Activated CD4-positive, alpha-beta T cell treated with anti-CD3 and anti-CD28 coated beads, Interleukin-2, amount 10 ng/mL, durations not matched to agents 24 days and 14 days (primary cell): ENCODE measurements at places on chromosomes 3 and 15.

GRCh38 chr3:151901644-151902285, 28.3 kb downstream of the SUCNR1 start:
- no peak for DNase-seq

GRCh38 chr15:70353606-70354345, 256.1 kb upstream of the TLE3 start:
- no peak for DNase-seq

DNA sequence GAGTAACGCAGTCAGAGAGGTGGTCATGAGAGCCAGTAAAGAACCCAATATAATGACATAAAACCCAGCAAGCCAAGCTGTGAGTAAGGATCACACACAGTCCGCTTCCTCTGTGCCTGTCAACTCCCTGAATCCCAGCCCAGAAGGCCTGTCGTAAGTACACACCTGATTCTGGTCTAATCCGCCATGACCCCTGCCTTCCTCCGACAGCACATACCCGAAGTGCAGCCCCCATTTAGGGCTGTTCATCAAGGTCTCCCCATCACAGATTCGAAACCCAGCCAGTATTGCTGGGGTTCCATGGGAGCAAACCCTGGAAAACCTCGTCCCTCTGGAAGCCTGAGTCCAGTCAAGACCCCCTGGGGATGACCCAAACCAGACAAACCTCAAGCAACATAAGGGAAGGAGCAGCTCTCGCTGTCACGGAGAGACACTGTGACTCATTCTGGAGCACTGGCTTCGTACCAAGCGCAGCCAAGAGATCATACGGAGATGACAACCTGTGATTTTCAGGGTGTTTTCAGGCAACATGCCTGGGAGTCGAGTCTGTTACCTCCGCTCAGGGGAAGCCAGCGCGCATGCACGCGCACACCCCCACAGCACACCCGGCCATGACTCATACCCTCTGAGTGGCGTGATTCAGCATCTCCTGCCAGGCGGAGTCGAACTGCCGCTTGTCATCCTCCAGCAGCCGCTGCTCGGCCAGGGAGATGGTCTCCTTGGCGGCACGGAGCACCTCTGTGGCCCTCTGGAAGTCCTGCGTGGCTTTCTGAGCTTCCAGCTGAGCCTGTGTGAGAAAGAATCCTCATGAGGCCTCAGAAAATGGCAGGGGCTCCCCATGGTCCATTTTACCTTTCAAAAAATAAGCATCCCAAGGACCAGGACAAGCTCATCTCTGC, 63.0 kb downstream of the SH3BP5 start:
- DNase-seq: peak; percentile 94

- no peak for DNase-seq
These were observed 263.0 kb downstream of the TLE3 start for GRCh38 chr15:69834761-69835160.

DNA sequence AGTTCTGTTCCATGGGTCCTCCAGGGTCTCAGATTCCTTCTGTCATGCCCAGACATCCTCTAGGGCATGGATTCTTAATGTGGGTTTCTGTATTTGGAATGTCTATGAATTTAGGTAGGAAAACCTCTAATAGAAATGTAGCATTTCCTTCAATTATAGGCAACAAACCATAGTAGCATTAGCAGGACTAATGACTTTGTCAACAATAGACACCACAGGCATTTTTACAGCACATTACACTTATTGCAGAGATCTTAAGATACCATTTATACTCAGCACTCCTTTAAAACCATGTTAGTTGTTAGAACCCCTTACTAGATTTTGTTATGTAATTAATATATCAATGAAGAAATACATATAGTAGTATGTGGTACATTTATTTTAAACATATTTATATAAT, 77.8 kb upstream of the TBC1D5 start:
- no peak for DNase-seq

DNA sequence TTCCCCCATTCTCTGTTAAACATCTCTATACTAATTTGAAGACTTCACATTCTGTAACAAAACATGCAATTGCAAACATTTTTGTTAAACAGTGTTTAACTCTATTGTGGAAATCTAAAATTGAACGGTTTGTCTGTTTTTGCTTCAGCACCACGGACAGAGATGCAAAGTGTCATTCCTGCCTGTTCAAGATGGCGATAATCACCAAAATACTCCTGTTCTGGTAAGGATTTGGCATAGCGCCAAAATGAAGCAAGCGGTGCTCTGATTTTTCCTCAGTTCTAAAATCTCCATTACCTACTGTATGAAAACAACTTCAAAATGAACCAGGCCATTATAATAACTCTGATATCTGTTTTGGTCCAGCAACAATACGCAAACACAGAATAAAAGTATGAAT, 129.7 kb upstream of the TUSC7 start:
- DNase-seq: no peak

- no peak for DNase-seq
These were observed 6.3 kb upstream of the FSIP1 start for GRCh38 chr15:39788800-39789565.

- no peak for DNase-seq
These were observed 176.5 kb downstream of the ADAMTSL3 start for GRCh38 chr15:83830381-83830780.

- DNase-seq: no peak
These were observed 1.7 kb downstream of the SPCS1 start for GRCh38 chr3:52707585-52707984.

DNA sequence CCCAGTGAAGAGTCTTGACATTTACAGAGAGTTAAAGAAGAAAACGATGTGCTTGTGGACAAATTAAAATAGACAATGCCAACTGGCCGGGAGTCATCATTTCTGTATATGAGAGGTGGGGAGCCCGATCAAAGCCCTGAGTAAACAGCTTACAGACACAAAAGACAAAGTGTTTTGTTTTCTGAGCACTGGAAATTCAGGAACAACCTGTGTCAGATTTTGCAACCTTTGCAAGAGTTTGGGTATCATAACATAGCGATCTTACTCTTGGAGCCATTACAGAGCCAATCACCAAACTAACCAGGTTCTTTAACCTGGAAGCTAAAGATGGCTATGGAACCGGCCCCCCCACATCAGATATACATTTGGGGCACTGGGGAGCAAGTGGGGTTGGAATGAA, 101.9 kb upstream of the LRIG1 start:
- no peak for DNase-seq
